Endothelial cell (in vitro differentiated cells): ENCODE measurements at places on chromosomes 4 and X. TPM values are rescaled to one million over a fixed set of nuclear protein-coding genes. Genes with fewer than 3 reads are reported as not detected.
A peak's percentile ranks its signal among the peaks of the same experiment; 100 is the strongest.

- H3K4me1 ChIP-seq, result no peaks in the 10 kb centered on the region
- DNase-seq, result no peak
- peaks cover 3% of the 10 kb centered on the region for H3K27me3 ChIP-seq
- no peak overlapping the region for H3K4me3 ChIP-seq
- H3K27ac ChIP-seq, result no peak overlapping the region
- H3K36me3 ChIP-seq, result no peaks in the 10 kb centered on the region
Measured at GRCh38 chr4:153166716-153167501, 37.3 kb upstream of the TRIM2 start.

The RTL5 gene
- 8.5 TPM for total RNA-seq

DNA sequence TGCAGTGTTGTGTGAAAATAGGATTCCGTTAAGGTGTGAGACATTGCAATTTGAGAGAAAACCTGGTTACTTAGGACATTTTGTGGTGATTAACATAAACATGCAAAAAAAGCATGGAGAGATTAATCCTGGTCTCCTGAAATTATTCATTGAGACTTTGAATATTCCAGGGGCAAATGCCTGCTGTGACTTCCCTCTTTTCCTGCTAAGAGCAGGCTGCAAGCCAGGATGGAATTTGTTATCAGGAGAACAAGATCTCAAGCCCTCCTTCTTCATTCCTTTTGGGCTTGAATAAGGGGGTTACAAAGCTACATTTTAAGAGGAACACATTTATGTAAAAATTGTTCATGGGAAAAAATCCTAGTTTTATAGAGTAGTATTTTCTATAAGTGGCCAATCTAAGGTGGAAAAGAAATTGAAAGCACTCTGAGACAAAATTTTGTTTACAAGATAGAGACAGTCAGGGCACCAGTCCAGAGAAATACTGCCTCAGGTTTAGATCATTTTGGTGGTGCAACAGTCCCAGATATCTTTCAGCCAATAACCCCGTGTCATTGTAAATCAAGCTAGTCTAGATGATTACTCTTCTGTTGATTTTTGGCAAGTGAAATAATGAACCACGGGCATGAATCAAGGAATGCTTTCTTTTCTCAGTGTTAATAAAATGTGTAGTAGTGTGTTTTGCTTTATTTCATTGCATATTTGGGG, 1528.3 kb upstream of the AGA start:
- no peak for DNase-seq
- H3K27me3 ChIP-seq, result peaks cover 2% of the 10 kb centered on the region
- no peak overlapping the region for H3K27ac ChIP-seq
- no peaks in the 10 kb centered on the region for H3K36me3 ChIP-seq
- no peaks in the 10 kb centered on the region for H3K4me1 ChIP-seq

The USP26 gene
- not detected for total RNA-seq

GRCh38 chr4:1786544-1787362, 6.3 kb upstream of the FGFR3 start:
- no peaks in the 10 kb centered on the region for H3K36me3 ChIP-seq
- H3K27me3 ChIP-seq, result peaks cover 21% of the 10 kb centered on the region
- no peaks in the 10 kb centered on the region for H3K4me1 ChIP-seq
- H3K27ac ChIP-seq, result no peak overlapping the region
- no peak for DNase-seq

The LIMCH1 gene
- 257 TPM for total RNA-seq

- H3K4me3 ChIP-seq, result no peak overlapping the region
- peaks cover 16% of the 10 kb centered on the region for H3K36me3 ChIP-seq
- H3K27ac ChIP-seq, result no peak overlapping the region
- no peaks in the 10 kb centered on the region for H3K4me1 ChIP-seq
- H3K27me3 ChIP-seq, result no peaks in the 10 kb centered on the region
Measured at GRCh38 chrX:129925305-129926092, 19.5 kb downstream of the UTP14A start.

DNA sequence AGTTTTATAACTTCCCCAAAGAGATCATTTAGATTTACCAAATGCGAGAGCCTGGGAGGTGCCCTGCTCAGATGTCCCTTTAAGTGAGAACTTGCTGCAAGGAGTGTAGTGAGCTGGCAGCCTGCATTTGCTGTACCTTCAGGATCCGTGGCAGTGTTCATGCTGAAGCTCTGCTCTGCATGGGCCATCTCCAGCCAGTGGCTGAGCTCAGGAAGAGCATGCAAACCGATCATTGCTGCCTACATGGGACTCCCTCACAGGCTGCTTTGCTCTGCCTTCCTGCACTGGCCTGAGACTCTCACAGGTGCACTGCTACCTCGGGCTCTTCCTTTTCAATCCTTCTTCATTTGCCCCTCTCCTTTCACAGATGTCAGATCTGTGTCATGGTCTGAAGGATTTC, 152.0 kb upstream of the SFRP2 start:
- no peak for DNase-seq
- no peak overlapping the region for H3K27ac ChIP-seq
- H3K27me3 ChIP-seq, result no peaks in the 10 kb centered on the region

GRCh38 chr4:57153207-57153606, 43.0 kb upstream of the IGFBP7 start:
- H3K4me1 ChIP-seq, result peaks cover 11% of the 10 kb centered on the region
- H3K36me3 ChIP-seq, result no peaks in the 10 kb centered on the region
- DNase-seq, result no peak
- H3K4me3 ChIP-seq, result no peak overlapping the region

DNA sequence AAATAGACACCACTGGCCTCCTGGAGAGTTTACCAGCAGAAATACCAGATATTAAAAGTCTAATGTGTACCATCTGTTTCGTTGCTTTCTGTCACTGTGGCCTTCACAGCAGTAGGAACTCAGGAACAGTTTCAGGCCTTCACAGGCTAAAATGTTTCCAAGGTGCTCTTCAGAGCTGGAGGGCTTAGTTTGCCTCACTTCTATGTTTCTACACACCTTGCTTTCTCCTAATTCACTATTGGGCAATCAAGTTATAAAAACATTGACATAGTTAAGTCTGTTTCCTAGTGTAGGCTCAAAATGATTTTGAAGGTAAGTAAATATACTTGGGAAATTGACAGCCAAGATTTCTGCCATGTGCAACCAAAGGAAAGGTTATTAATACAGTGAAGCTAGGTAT, 258.6 kb downstream of the TEX13A start:
- no peaks in the 10 kb centered on the region for H3K36me3 ChIP-seq
- H3K27ac ChIP-seq, result no peak overlapping the region
- H3K27me3 ChIP-seq, result no peaks in the 10 kb centered on the region
- no peaks in the 10 kb centered on the region for H3K4me1 ChIP-seq
- DNase-seq, result no peak
- H3K4me3 ChIP-seq, result no peak overlapping the region

The RPGR gene
- total RNA-seq, result 17.2 TPM

DNA sequence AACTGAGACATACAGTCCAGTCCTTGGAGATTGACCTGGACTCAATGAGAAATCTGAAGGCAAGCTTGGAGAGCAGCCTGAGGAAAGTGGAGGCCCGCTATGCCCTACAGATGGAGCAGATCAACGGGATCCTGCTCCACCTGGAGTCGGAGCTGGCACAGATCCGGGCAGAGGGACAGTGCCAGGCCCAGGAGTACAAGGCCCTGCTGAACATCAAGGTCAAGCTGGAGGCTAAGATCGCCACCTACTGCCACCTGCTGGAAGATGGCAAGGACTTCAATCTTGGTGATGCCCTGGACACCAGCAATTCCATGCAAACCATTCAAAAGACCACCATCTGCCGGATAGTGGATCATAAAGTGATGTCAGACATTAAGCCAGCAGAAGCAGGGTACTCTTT, 20.4 kb upstream of the FRMPD3 start:
- H3K4me3 ChIP-seq, result no peak overlapping the region
- H3K27ac ChIP-seq, result no peak overlapping the region
- H3K36me3 ChIP-seq, result peaks cover 5% of the 10 kb centered on the region
- DNase-seq, result peak; percentile 15
- H3K27me3 ChIP-seq, result peaks cover 5% of the 10 kb centered on the region

GRCh38 chrX:140057001-140057411, 91.7 kb upstream of the CXorf66 start:
- no peak overlapping the region for H3K4me3 ChIP-seq
- H3K27me3 ChIP-seq, result peaks cover 6% of the 10 kb centered on the region
- peak; percentile 72 for DNase-seq
- no peak overlapping the region for H3K27ac ChIP-seq

DNA sequence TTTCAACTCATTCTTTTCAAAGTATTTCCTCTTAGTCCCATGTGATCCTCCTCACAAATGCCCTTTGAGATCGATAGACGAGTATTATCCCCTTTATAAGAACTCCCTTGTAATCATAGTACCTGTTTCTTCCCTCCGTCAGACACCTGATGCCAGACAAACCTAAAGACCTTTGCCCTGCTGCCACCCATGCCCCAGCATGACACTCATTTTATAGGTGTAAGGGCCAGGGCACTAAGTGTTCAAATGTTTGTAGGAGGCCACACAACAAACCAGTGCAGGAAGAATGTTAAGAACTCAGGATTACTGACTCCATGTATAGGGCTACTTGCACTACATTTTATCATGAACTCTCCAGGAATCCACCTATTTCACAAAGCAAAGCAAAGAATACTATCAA, 115.6 kb upstream of the DIAPH2 start:
- DNase-seq, result no peak
- H3K27me3 ChIP-seq, result no peaks in the 10 kb centered on the region
- H3K4me3 ChIP-seq, result no peak overlapping the region

DNA sequence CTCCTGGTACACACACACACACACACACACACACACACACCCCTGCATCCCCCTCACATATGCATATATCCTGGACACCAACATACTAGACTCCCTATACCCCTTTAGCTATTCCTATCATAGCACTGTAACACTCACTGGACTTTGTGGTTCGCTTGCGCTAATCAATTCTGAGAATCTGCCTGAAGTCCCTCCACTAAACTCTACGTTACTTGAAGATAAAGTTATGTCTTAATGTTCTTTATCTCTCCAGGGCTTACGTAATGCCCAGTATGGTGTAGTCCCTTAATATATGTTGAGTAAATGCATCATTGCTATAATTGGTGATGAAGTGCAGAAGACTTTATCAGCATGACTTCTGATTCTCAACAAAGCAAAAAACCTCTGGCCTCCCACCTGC, 32.3 kb downstream of the PTCHD1 start:
- H3K4me3 ChIP-seq, result no peak overlapping the region
- no peaks in the 10 kb centered on the region for H3K27me3 ChIP-seq
- no peak overlapping the region for H3K27ac ChIP-seq
- no peak for DNase-seq

- DNase-seq, result no peak
- no peak overlapping the region for H3K27ac ChIP-seq
- no peaks in the 10 kb centered on the region for H3K36me3 ChIP-seq
- no peaks in the 10 kb centered on the region for H3K27me3 ChIP-seq
- H3K4me3 ChIP-seq, result no peak overlapping the region
- H3K4me1 ChIP-seq, result no peaks in the 10 kb centered on the region
Measured at GRCh38 chr4:72953571-72953970, 115.9 kb downstream of the COX18 start.

DNA sequence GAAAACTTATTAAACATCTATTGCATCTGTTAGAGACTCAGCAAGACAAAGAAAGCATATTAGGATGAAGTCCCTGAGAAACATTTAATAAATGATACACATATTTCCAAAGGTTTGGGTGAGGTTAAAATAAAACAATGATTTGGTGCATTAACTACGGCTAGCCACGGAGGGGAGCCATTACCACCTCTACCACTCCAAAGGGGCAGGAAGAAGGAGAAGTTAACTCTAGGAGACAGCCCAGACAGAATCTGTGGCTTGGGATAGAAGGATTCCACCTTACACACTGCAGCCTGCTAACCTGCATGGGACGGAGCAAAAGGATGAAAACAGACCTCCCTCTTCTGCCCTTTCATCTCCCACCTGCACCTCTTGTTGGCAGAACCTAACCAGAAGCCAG, 189.1 kb upstream of the C1QTNF7 start:
- peaks cover 4% of the 10 kb centered on the region for H3K4me1 ChIP-seq
- no peak overlapping the region for H3K27ac ChIP-seq
- peak; percentile 64 for DNase-seq
- no peak overlapping the region for H3K4me3 ChIP-seq

DNA sequence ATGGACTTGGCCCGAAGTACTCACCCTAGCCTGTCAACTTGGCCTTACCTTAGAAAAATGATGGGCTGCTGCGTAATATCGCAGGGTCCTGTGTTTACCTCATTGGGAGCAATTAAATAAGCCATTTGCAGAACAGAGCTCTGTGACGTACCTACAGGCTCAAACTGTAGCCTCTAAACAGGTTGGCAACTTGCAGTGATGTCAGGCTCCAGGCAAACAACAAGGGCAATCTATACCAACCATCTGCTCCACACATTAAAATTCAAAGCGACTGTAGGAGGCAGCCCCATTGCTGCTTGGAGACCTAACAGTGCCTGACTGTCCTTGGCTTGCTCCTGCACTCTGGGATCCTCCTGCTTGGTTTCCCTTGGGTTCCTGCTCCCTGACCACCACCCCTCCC, 17.2 kb downstream of the VGLL1 start:
- no peak for DNase-seq
- no peaks in the 10 kb centered on the region for H3K27me3 ChIP-seq
- H3K4me3 ChIP-seq, result no peak overlapping the region

GRCh38 chr4:122854447-122855352, 28.1 kb downstream of the FGF2 start:
- H3K36me3 ChIP-seq, result peaks cover under 1% of the 10 kb centered on the region
- peaks cover 4% of the 10 kb centered on the region for H3K27me3 ChIP-seq
